Non-pigmented ciliary epithelial cell (primary cell): ENCODE measurements at places on chromosomes 2 and 18.

DNA sequence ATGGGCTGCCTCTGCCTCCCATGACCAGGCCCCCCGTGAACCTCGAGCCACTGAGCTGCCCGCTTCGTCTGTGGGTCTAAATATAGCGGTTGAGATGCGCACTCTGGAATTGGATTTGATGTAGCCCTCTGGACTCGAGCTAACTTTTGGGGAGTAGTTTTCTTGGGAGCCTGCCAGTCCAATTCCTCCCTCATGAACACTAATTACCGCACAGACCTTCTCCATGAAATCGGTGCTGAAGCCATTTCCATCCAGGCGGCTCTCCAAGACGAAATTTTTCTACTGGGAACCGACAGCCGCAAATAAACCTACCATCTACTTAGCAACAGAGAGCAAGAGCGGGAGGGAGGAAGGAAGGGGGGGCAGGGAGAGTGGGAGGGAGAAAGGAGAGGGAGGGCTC, 63.6 kb downstream of the CELF4 start:
- DNase-seq: no peak

- no peak for DNase-seq
Measured at GRCh38 chr18:36187826-36188721, 777 bp downstream of the MOCOS start.

DNA sequence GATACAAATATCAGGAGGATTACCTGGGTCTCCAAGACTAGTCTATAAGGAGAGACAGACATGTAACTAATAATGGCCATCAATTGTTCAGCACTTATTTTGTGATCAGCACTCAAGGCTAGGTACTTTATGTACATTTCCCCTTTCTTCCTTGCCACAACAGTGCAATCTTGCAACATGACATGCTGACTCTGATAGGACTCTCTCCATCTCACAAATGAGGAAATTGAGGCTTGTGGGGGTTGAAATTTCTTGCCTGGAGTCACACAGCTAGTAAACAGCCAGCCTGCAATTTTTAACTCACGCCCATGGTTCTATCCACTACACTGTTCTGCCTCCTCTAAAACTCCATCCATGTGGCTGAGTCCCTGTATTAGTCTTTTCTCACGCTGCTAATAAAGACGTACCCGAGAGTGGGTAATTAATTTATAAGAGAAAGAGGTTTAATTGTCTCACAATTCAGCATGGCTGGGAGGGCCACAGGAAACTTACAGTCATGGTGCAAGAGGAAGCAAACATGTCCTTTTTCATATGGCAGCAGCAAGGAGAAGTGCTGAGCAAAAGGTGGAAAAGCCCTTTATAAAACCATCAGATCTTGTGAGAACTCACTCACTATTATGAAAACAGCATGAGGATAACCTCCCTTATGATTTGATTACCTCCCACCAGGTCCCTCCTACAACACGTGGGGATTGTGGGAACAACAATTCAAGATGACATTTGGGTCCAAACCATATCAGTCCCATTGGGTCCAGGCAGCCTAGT, 302.4 kb downstream of the PLCL1 start:
- DNase-seq: no peak

DNA sequence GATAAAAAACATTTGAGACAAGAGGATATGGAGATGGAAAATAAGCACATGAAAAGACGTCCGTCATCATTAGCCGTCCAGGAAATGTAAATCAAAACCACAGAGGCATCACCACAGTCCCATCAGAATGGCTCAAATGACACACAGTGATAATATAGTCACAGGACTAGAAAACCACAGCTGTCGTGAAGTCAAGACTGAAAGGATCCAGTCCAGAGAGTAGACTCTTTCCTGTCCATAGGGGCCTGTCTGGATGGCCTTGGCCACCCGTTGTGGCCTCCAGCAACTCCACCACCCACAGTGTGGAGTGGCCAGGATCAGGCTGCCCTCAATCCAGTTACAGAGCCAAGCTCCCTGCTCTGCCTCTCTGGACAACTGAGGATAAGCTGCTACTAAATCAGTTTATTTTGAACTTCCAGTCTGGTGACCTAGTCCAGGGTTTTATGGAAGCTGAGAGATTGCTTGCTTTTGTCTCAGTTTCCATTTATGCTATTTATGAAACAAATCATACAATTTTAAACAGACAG, 60.4 kb downstream of the RHOB start:
- no peak for DNase-seq

- DNase-seq: no peak
Measured at GRCh38 chr18:3869848-3870247, 419.9 kb downstream of the TGIF1 start.

DNA sequence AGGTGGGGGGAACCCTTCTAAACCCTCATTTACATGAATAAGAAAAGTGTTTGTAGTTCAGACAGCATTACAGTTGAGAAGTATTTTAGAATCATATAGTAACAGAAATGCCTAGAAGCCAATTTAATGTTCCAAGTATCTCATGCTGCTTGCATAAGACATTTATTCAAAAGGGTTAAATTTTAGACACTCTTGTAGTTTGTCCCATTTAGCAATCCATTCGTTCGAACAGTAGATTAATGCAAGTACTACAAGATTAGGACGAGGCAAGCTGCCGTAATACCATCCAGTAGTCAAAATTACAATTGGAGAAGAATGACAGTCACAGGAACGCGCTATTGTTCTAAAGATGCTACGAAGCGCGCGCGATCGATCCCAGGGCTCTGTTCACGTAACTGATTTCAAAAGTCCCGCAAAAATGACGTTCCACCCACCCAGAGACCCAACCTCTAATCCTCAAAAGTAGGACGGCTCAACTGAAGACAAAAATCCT, 1.2 kb downstream of the TMEM237 start:
- no peak for DNase-seq

- no peak for DNase-seq
Measured at GRCh38 chr18:79274823-79275222, 120.9 kb upstream of the NFATC1 start.

DNA sequence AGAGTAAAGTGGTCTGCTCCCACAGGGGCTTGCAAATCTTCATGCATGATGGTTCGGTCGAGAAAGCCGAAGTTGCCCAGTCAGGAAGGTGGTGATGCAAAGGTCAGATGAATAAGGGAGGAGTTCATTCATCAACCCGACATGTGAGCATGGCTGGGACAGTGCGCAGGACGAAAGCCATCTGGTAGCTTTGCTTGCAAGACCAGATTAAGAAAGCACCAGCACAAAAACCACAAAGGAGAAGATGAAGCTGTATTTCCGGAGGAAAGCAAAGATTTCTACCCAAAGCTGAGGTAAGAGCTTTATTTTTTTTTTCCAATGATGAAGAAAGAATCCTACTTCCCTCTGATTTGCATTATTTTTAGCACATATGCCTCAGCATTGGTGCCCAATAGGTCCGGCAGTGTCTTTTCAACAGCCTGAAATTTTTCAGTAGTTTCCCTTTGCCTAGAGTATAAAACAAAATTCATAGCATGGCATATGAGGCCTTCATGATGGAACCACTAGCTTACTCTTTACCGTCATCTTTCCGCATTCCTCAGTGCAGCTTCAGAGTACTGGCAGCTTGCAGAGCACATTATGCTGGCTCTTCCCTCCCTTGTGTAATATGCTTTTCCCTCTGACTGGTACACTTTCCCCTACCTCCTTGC, 112.0 kb upstream of the THOC1 start:
- DNase-seq: no peak

GRCh38 chr2:232687382-232688160, 9.6 kb upstream of the GIGYF2 start:
- no peak for DNase-seq

DNA sequence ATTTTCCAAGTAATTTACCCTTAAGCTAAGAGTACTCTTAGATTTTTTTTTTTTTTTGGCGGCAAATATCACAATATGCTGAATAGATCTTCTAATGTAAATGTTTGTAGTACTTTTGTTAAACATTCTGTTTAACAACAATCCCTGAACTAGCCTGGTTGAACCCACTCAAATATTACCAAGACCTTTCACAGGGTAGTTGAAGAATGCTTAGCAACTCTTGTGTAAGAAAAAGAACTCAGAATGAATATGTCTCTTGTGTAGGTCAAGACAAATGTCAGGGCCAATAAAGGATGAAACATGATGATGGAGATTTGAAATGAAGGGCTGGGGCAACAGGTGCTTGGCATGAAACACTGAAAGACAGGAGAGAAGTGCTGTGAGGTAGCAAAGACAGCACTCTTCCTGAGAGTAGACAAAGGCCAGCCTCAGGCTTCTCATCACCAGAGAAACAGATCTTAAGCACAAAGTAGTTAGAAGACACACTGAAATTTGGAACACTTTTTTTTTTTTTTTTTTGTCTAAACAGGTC, 597.3 kb downstream of the ERBB4 start:
- DNase-seq: no peak

DNA sequence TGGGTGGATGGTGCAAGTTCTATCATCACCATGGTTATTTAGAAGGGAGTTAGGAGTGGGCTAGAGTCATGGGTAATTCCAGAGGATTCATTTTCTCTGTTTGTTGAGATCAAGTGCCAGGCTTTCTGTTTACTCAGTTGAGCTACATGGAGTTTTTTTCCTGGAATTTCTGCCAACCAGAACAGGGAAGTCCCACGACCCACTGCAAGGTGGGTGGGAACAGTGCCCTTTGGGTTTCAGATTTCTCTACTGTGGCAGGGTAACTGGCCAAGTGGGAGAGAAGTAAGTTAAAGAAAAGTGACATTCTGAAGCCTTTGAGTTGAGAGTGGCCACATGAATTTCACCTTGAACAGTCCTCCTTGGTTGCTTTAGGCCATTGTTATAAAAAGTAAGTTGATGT, 138.9 kb downstream of the SLC39A10 start:
- DNase-seq: no peak

DNA sequence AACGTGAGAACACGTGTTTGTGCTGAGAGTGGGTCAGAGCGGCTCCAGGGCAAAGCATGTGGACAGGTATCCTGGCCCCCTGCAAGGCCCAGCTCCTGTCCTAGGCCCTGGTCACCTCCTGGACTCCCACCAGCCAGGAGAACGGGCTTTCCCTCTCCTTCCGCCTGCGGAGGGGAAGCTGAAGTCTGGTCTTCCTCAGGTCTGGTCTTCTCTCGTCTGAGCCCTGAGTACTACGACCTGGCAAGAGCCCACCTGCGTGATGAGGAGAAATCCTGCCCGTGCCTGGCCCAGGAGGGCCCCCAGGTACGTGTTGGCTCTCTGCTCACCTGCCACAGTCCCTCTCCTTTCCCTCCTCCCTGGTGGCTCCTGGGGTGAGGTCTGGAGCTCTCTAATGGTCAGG, 963 bp downstream of the GNLY start:
- DNase-seq: no peak

GRCh38 chr2:228533156-228533555, 351.7 kb upstream of the SPHKAP start:
- no peak for DNase-seq

DNA sequence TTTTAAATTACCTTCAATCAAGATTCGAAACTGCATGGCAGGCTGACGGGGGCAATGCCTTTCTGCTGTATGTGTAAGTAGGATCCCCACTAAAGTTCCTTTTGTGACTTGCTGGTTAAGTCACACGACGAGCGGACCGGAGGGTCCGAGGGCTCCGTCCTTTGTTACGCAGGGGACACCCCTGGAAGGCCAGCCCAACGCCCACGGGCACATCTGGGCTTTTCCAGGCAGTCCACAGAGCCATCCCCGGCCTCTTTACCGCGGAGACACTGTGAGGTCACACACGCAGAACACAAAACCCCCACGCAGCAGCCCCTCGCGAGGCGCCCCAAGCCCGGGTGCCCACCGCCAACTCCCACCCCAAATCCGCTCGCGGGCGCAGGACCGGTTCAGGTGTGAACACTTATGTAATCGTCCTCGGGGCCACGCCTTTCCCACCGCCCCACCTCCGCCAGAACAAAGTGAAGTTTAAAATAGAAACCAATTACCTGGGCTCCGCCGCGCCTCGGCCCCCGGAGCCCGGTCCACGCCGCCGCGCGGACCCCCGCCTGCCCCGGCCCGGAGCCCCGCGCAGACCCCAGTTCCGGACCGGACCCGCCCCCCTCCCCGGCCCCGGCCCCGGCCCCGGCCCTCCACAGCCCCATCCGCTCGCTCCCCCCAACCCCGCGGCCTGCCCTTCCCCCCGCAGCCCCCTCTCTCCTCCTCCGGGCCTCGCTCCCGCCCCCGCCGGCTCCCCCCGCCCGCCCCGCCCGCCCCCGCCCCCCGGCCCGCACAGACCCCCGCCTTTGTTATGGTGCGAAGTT, 4.2 kb downstream of the ZNF516 start:
- no peak for DNase-seq

GRCh38 chr2:26989156-26989555, 18.7 kb downstream of the MAPRE3 start:
- DNase-seq: no peak

- no peak for DNase-seq
Measured at GRCh38 chr2:159326569-159327255, 40.2 kb upstream of the WDSUB1 start.

DNA sequence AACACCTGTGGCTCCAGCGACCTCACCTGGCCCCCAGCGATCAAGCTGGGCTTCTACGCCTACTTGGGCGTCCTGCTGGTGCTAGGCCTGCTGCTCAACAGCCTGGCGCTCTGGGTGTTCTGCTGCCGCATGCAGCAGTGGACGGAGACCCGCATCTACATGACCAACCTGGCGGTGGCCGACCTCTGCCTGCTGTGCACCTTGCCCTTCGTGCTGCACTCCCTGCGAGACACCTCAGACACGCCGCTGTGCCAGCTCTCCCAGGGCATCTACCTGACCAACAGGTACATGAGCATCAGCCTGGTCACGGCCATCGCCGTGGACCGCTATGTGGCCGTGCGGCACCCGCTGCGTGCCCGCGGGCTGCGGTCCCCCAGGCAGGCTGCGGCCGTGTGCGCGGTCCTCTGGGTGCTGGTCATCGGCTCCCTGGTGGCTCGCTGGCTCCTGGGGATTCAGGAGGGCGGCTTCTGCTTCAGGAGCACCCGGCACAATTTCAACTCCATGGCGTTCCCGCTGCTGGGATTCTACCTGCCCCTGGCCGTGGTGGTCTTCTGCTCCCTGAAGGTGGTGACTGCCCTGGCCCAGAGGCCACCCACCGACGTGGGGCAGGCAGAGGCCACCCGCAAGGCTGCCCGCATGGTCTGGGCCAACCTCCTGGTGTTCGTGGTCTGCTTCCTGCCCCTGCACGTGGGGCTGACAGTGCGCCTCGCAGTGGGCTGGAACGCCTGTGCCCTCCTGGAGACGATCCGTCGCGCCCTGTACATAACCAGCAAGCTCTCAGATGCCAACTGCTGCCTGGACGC, 4.9 kb downstream of the GPR35 start:
- DNase-seq: no peak

DNA sequence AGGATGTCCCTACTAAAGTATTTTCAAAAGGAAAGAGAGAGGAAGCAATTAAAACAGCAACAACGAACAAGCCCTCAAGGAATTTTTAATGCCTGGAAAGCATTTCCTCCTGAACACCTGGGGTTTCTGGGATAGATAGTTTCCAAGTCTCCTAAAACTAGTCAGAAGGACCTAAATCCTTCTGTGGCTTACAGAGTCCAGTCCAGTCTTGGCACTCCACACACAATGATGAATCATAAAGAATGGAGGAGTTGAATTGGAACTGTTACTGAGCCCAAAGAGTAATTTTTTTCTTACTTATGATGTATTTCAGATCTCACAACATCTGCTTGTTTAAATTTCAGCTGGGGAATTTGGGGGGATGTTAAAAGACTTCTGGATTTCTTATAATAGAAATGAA, 144.6 kb upstream of the SETBP1 start:
- no peak for DNase-seq
